ENCODE measurements at places on chromosomes 3 and 15. TPM values are rescaled to one million over a fixed set of nuclear protein-coding genes. Genes with fewer than 3 reads are reported as not detected.

DNA sequence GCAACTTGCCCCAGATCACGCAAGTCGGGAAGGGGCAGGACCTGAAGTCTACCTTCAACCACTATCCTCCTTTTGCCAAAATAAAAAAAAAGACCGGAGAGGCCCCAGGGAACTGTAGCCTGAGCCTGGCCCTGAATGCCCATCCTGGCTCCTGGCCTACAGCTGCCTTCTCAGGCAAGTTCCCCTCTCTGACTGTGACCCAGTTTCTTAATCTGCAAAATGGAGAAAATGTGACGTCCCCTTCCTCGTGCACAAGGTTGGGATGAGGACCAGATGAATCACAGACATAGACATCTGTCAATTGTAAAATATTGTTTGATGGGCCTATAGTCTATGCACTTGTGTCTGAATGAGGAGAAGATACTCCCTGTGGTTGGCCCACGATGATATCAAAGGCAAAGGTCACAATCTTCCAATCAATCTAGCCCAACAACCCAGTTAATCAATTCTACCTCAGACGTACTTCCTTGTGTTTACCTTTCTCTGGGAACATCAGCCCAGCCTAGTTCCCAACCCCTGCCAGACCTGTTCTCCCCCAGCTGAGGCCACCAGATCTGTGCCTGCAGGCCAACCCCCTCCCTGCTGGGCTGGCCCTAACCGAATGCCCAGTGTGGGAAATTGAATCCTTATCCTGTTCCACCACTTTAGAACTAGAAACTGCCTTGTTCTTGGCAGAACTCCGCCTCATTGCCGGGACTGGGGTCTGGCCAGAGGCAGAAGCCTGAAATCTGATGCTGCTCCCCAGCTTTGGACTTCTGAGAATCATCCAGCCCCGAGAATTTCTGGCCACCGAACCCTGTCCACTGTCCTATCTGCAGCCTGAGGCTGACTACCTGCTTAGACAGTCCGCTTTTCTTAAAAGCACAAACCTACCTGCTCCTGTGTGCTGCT lies 101.8 kb upstream of the LIPC start:
- no peak for DNase-seq

DNA sequence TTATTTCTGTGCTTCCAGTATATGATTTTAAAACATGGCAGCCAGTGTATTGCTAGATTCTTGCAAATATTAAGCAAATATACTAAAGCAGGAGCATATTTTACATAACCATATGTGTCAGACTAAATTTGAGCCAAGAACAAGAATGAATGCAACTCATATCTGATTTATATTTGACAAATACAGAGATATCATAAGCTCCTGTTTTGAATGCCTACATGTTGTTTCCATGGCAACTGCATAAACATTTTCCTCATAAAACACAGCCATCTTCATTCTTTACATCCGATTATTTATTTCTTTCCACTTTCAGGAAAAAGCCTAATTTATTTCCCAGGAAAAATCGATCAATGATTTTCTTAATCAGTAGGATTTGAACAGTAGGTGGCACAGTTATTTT lies 172.2 kb upstream of the TSPAN3 start:
- DNase-seq = no peak

GRCh38 chr3:135809021-135809634 lies 156.4 kb upstream of the PPP2R3A start:
- no peak for DNase-seq

- DNase-seq = no peak
Measured at GRCh38 chr3:51099794-51100535, 285.1 kb upstream of the MANF start.

DNA sequence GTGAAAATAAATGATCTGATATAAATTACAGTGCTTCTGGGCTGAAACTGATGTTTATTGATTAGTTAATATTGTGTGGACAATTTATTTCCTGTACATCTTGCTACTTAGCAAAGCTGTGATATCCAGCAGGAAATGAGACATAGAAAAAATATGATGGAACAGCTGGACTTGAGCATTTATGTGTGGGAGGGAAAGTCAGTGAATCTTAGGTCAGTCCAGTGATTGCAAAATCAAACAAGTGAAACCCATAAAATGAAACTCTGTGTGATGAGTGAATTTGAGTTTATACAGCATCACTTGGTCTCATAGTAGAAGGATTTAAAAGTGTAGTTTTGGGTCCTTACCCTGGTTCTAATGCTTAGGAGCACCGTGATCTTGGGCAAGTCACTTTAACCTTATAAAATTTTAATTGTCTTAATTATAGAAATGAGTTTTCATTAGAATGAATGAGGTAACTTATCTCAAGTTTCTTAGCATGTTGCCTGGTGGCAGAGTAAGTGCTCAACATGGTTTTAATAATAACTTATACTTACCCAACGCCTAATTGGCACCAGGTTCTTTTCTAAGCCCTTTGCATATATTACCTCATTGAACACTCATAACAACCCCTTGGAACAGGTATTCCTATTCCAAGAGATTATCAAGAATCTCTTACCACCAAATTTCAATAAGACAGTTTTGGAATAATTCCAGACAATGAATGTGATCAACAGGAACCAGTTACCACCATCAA lies 194.6 kb downstream of the ADAMTSL3 start:
- DNase-seq = no peak

DNA sequence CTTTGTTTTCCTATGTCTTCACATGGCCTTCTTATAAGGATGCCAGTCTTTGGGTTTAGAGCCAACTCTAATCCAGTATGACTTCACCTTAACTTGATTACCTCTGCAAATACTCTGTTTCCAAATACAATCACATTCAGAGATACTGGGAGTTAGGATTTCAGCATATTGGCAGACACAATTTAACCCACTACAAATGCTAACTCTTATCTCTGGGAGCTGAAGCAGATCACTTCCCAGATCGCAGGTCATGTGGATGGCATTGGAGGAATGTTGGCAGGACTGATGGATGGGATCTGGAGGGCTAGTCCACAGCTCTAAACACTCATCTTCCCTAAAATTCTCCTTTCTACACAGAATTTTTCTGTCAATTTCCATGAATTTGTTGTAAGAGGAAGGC lies 46.2 kb upstream of the ADGRG7 start:
- DNase-seq = no peak

GRCh38 chr15:74365598-74366445 lies 1.6 kb downstream of the CYP11A1 start:
- no peak for DNase-seq

- DNase-seq = no peak
Measured at GRCh38 chr3:27971600-27971999, 249.5 kb upstream of the EOMES start.

The LCTL gene
- not detected for total RNA-seq

GRCh38 chr3:124333931-124334640 lies 342.2 kb upstream of the ROPN1 start:
- no peak for DNase-seq

DNA sequence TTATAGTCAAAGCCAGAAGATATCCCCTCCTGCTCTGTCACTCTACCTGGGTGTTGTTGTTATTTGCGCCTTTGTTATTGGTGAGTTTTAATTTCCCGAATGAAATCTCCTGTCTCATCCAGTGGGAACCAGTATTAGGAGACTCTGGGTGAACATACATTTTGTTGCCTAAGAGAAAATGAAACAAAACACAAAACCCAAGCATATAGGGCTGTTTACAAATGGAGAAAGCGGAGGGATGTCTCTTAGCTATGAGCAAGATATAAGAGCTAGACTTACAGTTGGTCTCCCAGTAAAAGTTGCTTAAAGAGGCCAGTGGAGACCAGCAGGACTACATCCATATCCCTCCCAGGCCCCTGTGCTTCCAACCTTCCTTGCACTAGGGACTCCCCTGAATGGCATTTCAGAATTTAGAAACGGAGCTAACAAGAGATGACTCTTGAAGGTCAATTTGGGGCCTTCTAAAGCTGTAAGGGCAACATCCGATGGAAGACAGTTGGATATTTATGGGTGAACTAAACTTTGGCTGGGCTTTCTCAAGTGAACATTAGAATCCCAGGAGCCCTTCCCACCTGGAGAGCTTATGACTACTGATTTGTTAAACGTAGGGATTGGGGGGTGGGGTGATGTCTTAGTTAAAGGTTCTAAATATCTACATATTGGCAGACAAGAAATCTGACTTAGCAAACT lies 2.7 kb downstream of the EOMES start:
- no peak for DNase-seq

The FURIN gene
- 46.6 TPM for total RNA-seq

The GPR160 gene
- total RNA-seq = 65.5 TPM

GRCh38 chr15:47409600-47409999 lies 307.7 kb upstream of the SEMA6D start:
- no peak for DNase-seq

The RTP1 gene
- total RNA-seq = not detected

DNA sequence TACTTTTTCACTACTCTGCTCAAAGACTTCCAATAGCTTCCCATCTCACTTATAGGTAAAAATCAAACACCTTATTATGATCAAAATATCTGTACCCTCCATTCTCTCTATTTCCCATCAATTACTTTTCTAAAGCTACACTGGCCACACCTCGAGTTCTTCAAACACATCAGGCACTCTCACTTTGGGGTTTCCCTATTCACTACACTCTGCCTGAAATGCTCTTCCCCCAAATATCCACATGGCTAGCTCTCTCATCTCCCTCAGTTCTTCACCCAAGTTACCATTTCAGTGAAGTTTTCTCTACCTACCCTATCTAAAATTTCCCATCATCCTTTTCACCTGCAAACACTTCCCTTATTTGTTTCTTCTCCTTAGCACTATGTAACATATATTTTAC lies 14.8 kb downstream of the UBE3A start:
- DNase-seq = no peak

DNA sequence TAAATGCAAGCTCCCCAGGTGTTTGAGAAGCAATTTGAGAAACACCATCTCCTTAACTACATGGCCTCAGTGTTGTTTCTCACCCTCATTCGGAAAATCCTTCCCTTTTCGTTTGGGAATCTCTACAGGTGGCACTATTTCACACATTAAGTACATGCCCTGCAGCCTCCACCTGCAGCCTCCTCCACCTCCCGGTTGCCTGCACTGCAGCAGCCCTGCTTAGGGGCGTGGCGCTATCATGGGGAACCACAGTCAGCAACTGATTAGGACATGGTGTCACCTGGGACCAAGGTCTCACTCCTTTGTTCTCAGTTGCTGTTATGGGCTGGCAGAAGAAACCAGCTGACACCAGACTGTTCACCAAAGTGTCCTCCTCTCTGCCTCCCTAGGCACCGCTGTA lies 11.7 kb upstream of the ZNF774 start:
- DNase-seq = no peak
